ENCODE measurements at places on chromosomes 4 and X.

DNA sequence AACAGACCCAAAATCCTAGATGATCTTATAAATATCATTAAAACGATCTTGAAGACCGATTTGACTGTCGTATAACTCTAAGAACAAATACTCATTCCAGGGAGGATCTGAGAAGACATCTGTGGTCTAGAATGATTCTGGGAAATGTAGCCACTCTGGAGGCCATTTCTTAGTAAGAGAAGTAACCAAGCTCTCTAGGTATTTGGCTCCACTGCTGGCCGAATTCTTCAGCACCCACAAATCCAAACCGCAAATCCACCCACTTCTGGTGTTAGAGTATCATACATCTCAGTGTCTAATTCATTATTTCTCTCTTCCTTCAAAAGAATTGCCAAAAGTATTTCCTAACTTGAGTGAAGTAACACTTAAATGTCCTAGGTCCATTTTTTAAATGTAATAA is 23.9 kb downstream of the KLHL5 start:
- DNase-seq, result no peak

GRCh38 chrX:153637121-153638040 is 9.6 kb upstream of the DUSP9 start:
- no peak for DNase-seq

DNA sequence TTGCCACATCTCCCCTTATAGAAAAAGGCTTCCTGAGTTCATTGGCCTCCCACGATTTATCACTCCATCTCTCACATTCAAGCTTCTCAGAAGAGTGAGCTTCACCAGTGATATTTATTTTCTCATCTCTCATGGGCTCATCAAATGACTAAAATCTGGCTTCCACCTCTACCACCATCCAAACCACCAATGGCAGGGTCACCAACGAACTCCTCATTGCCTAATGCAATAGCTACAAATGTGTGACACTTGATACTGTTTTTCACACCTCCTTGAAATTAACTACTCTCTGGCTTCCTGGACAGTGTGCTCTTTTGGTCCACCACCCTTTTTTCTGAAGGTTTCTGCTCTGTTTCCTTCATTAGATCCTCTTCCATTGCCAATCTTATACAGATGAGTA is 129.0 kb downstream of the SH2D1A start:
- no peak for DNase-seq

DNA sequence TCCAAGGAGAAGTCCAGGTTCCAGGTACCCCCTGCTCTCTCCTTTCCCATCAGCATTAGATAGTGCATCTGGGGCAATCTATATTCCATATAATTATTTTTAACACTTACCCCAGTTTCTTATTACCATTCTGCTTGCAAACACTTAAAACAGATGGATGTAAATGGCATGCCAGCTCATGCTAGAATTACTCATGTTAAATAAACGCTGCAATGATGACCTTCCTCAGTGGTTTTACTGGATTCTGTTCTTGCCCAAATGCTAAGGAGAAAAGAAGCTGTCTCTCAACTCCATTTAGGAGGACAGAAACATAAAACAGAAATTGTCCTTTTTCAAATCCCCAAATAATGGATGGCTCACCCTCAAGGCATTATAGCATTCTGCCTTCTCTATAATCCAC is 161.1 kb downstream of the NLGN4X start:
- no peak for DNase-seq

DNA sequence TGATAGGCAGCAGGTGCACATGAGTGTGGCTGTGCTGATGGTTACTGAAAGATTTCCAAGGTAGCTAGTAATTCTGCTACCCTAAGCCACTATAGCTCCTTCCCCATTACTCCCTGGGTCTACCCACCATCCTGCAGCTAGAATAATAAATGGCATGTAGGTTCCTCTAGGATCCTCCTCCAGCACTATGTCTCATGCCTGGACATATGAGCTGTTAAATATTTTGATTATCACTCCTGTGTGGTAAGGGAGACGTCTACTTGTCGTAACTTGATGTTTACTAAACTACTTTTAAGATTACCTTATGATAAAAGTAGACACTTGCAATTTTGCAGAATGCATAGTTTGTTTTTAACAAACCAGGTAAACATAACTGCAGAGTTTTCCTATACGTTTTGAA is 35.5 kb downstream of the TET2 start:
- DNase-seq, result no peak

DNA sequence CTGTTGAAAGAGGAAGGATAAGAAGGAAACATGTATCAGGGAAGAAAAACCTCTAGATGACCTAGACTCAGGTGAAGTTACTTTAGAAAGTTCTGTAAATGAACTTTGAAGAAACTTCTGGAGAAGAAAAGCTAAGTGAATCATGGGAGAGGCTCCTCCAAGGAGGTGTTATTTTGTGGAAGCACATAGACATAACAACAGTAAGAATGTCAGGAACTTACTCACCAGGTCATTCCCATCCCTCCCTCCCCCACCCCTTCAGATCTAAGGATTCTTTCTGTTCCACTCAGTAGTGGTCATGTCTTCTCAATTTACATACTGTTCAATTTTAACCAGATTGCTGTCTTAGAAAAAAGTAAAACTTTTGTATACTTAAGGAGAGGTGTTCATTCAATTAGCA is 310.5 kb upstream of the DDX53 start:
- no peak for DNase-seq

DNA sequence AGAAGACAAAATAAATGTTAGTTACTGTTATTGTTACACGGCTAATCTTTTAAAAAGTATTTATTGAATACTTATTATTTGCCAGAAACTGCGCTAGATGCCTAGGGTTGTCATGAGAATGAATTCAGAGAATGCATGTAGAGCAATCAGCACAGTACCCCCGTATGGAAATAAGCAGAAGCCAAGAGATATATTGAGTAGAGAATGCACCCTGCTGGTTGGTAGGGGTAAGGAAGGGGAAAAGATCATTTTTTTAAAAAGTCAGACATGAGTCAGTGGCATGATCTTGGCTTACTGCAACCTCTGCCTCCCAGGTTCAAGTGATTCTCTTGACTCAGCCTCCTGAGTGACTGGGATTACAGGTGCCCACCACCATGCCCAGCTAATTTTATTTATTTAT is 13.1 kb upstream of the DRP2 start:
- DNase-seq, result no peak

- no peak for DNase-seq
Observed at GRCh38 chrX:41548411-41548810, 101.3 kb downstream of the NYX start.

- DNase-seq, result no peak
Observed at GRCh38 chrX:111695297-111695880, 14.4 kb downstream of the ALG13 start.

DNA sequence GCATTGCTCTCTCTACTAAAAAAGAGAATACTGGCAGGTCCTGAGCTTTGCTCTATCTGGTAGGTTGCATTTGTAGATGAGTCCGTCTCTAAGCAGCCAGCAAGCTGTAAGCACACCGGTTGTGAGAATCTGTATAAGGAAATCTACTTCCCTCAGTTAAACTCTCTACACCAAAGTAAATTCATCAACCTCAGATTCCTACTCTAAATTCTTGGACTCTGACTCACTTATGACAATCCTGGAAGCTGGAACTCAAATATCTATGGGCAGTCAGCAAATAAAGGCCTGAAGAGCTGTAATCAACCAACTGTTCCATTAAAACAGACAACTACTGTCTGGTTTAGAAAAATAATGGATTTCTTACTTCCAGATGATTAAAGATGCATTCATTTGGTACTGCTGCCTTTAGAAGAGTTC is 37.9 kb downstream of the FAT1 start:
- no peak for DNase-seq

GRCh38 chr4:26717332-26717731 is 133.4 kb downstream of the TBC1D19 start:
- no peak for DNase-seq

DNA sequence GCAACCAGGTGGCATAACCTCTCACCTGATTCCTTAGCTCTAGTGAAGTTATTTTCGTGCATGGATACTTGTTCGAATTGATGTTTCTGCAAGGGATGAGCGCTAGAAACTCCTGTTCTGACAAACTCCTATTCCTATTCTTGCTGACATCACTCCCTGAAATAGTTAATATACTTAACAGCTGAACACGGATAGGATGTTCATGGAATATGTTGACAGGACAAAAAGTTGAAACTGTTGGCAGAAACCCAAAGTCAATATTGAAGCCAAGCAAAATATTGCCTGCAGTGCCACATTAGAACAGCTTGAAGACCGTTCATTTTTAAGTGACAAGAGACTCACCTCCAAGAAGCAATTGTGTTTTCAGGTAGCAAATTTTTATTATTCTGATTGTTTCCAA is at the start of gene KLKB1:
KLKB1 (plus strand) TSS at position 287 of the 400 bp plus-strand sequence. CDS start 689 bp downstream, outside the sequence.
- DNase-seq, result no peak

DNA sequence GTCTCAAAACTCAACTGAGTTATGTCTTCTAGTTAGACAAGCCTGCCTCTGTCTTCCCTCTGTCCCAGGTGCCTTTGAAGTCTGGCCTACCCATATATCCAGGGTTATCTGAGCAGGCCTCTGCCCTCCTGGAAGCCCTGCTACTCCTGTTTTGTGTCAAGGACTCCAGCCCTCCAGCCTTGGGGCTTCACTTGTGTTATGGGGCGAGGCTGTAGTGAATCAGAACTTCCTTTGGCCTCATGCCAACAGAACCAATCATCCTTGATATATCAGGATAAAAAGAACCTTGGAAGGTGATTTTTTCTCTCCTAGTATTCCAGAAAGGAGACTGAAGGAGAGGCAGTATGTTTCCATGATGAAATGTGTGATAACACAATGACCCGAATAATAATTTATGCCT is 8.9 kb upstream of the ADGRG4 start:
- no peak for DNase-seq

GRCh38 chrX:45766981-45767501 is 566.4 kb upstream of the DIPK2B start:
- DNase-seq, result no peak

DNA sequence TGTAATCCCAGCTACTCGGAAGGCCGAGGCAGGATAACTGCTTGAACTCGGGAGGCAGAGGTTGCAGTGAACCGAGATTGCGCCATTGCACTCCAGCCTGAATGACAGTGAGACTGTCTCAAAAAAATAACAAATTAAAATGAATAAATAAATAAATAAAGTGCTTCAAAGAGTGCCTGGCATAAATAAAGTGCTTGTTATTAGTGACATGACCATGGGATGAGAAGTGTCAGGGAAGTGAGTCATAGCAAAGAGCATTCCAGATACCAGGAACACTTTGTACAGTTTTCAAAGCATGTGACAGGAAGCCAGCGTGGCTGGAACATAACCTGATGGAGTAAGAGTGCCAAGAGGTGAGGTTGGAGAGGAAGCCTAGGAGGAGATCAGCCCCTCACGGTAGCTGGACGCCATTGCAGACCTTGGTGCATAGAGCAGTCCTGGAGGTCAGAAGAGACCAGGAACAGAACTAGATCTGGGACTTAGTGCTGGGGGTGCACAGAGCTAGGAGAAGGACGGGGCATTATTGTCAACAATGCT is 6.0 kb upstream of the WDR13 start:
- DNase-seq, result no peak

DNA sequence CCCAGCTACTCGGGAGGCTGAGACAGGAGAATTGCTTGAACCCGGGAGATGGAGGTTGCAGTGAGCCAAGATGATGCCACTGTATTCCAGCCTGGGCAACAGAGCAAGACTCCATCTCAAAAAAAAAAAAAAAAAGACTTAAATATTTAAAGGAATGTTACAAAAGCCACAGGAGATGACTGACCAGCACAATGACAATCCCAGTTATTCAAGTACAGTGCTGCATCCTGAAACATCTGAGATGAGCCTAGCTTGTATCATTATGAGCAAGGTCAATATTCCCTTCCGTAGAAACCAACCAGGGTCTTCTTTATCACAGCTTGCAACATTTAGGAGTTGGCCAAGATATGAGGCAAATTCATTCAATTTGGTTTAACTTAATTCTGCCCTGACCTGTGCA is 38.6 kb downstream of the LNX1 start:
- no peak for DNase-seq

- no peak for DNase-seq
Observed at GRCh38 chrX:44155126-44155525, 181.9 kb upstream of the NDP start.

DNA sequence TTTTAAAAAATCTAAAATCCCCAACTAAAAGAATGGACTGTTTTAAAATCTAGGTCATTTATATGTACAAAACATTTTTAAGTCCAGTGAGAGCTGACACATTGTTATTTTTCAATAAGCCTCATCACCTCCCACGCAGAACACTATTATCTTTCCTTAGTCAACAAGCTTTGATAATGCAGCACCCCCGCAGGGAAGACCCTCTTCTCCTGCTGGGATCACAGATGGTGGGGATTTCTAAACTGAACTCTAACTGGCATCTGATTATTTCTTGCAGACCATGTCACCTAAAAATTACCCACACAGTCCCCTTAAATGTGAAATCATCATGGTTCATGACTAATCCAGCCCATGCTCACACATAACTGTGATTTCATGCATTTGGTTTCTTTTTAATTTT is 11.6 kb downstream of the SYTL4 start:
- no peak for DNase-seq

GRCh38 chrX:153802513-153803045 is 8.1 kb downstream of the SSR4 start:
- no peak for DNase-seq

DNA sequence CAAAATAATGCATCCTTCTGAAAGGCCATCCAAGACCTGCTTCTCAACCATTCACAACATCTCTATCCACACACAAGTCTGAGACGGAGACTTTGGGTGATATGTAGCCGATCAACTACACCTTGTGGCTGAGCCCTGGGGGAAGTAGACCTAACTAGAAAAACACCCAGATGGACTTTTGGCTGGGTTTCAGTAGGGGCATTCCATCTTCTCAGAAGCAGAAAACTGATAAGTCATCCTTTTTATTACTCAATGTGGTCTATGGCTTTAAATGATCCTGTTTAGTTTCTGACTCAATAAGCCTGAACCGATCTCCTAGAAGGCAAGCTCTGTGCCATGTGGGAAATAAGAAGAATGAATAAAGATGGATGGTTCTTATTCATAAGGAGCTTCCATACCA is 82.5 kb upstream of the AFF2 start:
- DNase-seq, result no peak

GRCh38 chrX:53279296-53280237 is 1.8 kb downstream of the IQSEC2 start:
- no peak for DNase-seq

DNA sequence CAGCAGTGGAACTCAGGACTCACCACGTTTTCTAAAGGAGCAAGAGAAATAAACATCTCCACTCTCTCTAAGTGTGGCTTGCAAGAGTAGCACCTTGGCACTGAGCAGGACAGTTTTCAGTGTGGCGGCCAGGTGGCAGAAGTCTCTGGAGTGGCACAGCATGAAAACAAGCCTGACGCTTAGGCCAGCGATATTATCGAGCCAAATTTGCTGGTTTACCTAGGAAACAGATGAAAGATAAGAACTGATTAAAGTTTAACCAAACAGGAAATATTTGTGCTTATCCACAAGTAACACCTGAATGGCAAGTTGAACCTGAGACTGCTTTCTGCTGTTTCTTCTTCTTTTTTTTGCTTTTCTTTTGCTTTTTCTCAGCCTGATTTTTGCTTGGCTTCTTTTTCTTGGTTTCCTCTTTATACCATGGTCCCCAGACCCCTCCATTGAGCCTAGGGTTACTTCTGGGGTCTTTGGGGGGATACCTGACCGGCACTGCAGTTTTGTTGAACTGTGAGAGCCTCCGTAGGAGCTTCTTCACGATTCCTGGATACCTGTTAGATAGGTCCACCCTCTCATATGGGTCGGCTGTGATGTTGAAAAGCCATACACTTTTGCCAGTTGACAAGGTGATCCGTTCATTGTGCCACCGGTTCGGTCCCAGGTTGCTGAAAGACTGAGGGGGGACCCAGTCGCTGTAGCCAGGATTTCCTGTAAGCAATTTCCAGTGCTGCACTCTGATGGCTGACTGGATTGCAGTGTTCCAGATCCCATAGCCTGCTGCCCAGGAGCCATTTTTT is 77.3 kb downstream of the ARSJ start:
- DNase-seq, result no peak
